ENCODE measurements at places on chromosomes 11 and 22.

DNA sequence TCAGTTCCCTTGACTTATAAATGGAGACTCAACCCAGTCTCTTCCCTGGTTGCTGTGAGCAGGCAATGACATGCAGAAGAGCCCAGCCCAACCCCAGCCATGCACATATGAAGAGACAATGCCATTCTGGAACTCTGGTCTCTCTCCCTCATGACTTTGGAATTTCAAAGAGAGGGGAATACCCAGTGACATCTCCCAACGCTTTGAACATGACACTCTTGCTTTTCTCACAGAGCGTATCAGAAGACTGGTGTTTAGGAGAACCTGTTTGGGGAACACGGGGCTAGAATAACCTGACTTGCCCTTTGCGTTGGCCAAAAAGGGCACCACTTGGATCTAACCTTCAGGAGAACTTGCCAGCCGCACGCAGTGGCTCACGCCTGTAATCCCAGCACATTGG lies 12.9 kb downstream of the RANGAP1 start:
- DNase-seq, result no peak
- peaks cover 49% of the 10 kb centered on the region for H3K4me1 ChIP-seq
- H3K27ac ChIP-seq, result peak overlapping the region; percentile 55
- peaks cover 29% of the 10 kb centered on the region for H3K36me3 ChIP-seq
- H3K4me3 ChIP-seq, result no peak overlapping the region

- H3K27me3 ChIP-seq, result peaks cover 75% of the 10 kb centered on the region
- peaks cover 17% of the 10 kb centered on the region for H3K4me1 ChIP-seq
- no peak for DNase-seq
- H3K27ac ChIP-seq, result no peak overlapping the region
- no peaks in the 10 kb centered on the region for H3K36me3 ChIP-seq
Measured at GRCh38 chr22:45072322-45072903, 62.6 kb upstream of the PHF21B start.

GRCh38 chr11:73147771-73148681 lies 5.9 kb upstream of the FCHSD2 start:
- peak overlapping the region; percentile 58 for H3K27ac ChIP-seq
- DNase-seq, result no peak
- no peaks in the 10 kb centered on the region for H3K27me3 ChIP-seq
- H3K4me3 ChIP-seq, result no peak overlapping the region

GRCh38 chr11:34238966-34239365 lies 118.8 kb downstream of the ABTB2 start:
- no peaks in the 10 kb centered on the region for H3K27me3 ChIP-seq
- no peaks in the 10 kb centered on the region for H3K36me3 ChIP-seq
- no peak overlapping the region for H3K27ac ChIP-seq
- H3K4me3 ChIP-seq, result no peak overlapping the region
- DNase-seq, result no peak
- peaks cover 1% of the 10 kb centered on the region for H3K4me1 ChIP-seq

GRCh38 chr11:355581-356458 lies 13.5 kb upstream of the B4GALNT4 start:
- no peaks in the 10 kb centered on the region for H3K27me3 ChIP-seq
- H3K4me1 ChIP-seq, result peaks cover 36% of the 10 kb centered on the region
- peak overlapping the region; percentile 41 for H3K4me3 ChIP-seq
- H3K36me3 ChIP-seq, result no peaks in the 10 kb centered on the region
- DNase-seq, result peak; percentile 65
- peak overlapping the region; percentile 93 for H3K27ac ChIP-seq

- no peaks in the 10 kb centered on the region for H3K27me3 ChIP-seq
- H3K36me3 ChIP-seq, result peaks cover 26% of the 10 kb centered on the region
- H3K27ac ChIP-seq, result peak overlapping the region; percentile 62
Measured at GRCh38 chr22:41574847-41575381, 14.1 kb downstream of the CSDC2 start.

DNA sequence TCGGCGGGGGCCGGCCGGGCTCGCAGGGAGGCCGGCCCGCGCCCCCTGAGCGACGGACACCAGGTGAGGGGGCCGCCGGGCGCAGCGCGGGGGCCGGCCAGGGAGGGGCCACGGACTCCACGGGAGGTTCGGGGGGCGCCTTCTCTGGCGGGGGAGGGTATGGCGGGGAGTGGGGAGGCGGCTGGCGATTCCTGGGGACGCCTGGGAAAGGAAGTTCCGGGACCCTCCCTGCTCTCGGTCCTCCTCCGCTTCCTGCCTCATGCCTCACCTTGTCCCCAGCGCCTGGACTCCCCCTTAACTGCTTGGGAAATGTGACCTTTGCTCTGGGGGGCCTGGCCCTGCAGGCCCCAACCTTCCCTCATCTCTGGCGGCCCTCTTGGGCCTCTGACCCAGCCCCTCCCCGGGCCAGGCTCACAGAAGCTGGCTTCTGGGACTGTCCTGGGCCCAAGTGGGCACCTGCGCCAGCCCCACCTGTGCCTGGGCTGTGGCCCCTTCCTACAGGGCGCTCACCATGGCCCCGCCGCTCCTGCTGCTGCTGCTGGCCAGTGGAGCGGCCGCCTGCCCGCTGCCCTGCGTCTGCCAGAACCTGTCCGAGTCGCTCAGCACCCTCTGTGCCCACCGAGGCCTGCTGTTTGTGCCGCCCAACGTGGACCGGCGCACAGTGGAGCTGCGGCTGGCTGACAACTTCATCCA lies 516 bp downstream of the LRFN4 start:
- no peak for DNase-seq
- H3K4me3 ChIP-seq, result peak overlapping the region; percentile 54
- H3K27ac ChIP-seq, result peak overlapping the region; percentile 87
- no peaks in the 10 kb centered on the region for H3K36me3 ChIP-seq
- H3K27me3 ChIP-seq, result no peaks in the 10 kb centered on the region

DNA sequence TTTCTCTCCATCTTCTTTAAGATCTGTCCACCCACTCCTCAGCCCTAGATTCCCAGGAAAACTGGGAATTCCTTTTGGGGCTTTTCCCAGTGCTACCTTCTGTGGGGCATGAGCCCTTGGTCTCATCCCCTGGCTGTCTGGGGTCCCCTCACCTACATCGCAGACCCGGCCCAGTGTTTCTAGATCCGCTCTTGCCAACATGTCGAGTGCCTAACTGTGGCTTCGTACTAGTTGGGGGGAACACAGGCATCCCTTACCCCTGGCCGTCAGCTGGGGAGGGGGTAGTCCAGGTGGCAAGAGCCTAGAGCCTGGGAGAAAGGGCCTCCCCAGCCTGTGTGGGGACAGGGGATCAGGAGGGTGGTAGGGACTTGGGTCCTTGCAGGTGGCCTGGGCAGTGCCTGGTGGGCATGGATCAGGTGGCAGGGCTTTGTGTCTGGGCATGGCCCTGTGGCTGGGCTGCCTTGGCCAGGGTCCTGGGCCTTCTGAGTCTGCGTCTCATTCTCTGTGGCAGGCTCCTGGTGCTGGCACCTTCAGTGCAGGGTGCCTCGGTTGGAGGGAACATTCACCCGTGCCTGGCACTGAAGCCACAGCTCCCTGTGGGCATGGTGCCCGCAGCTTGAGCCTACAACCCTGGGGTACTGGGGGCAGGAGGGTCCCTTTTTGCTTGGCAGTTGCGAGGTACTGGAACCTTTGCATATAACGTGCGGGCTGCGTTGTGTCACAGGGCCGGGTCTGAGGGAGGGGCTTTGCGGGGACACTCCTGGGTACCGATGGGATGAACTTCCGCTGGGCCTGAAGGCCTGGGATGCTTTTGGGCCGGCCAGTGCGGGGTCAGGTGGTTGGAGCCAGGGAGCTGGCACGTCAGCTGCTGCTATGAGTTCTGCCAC lies 4.1 kb downstream of the KCNQ1 start:
- DNase-seq, result no peak
- H3K27me3 ChIP-seq, result no peaks in the 10 kb centered on the region
- no peak overlapping the region for H3K4me3 ChIP-seq
- H3K36me3 ChIP-seq, result no peaks in the 10 kb centered on the region

GRCh38 chr22:39966470-39966869 lies 6.3 kb downstream of the TMA7B start:
- no peak overlapping the region for H3K27ac ChIP-seq
- no peaks in the 10 kb centered on the region for H3K27me3 ChIP-seq
- no peaks in the 10 kb centered on the region for H3K36me3 ChIP-seq
- no peaks in the 10 kb centered on the region for H3K4me1 ChIP-seq
- DNase-seq, result no peak

DNA sequence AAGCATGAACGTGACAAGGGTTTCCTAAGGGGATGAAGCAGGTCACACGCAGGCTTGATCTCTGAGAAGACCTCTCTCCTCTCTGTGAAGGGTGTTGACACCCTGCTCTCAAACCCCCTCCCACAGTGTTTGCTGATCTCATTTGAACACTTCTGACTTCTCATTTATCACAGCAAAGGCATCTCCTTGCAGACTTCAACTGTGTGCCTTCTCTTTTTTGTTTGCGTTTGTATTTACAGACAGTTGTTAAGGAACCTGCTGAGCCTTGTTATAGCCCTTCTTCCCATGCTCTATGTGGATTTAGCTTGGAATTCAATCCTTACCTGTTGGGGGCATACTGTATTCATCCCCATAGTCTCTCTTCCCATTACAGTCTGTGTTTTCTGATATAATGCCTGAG lies 206.5 kb downstream of the NELL1 start:
- H3K36me3 ChIP-seq, result no peaks in the 10 kb centered on the region
- no peak for DNase-seq
- H3K27me3 ChIP-seq, result no peaks in the 10 kb centered on the region
- H3K27ac ChIP-seq, result no peak overlapping the region
- no peak overlapping the region for H3K4me3 ChIP-seq

GRCh38 chr22:42780070-42780540 lies 59.4 kb upstream of the A4GALT start:
- no peak for DNase-seq
- H3K4me1 ChIP-seq, result no peaks in the 10 kb centered on the region
- H3K27ac ChIP-seq, result no peak overlapping the region

DNA sequence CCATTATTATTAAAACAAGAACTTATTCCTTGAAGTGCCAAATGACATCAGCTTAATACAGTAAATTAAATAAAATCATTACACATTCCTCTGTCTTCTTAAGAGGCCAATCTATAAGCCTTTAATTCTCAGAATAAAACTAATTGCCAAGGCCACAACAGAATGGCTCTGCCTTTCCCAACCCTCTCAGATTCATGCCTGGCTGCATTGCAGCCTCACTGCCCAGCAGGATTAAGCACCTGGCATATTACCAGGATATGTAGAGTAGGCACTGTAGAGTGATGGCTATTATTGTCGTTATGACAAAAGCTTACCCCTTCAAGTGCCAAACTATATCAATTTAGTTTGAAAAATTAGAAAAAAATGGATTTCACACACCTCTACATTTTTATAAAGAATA lies 9.4 kb upstream of the CALCA start:
- H3K4me3 ChIP-seq, result no peak overlapping the region
- H3K36me3 ChIP-seq, result no peaks in the 10 kb centered on the region
- no peaks in the 10 kb centered on the region for H3K4me1 ChIP-seq
- H3K27me3 ChIP-seq, result peaks cover 1% of the 10 kb centered on the region
- no peak for DNase-seq

DNA sequence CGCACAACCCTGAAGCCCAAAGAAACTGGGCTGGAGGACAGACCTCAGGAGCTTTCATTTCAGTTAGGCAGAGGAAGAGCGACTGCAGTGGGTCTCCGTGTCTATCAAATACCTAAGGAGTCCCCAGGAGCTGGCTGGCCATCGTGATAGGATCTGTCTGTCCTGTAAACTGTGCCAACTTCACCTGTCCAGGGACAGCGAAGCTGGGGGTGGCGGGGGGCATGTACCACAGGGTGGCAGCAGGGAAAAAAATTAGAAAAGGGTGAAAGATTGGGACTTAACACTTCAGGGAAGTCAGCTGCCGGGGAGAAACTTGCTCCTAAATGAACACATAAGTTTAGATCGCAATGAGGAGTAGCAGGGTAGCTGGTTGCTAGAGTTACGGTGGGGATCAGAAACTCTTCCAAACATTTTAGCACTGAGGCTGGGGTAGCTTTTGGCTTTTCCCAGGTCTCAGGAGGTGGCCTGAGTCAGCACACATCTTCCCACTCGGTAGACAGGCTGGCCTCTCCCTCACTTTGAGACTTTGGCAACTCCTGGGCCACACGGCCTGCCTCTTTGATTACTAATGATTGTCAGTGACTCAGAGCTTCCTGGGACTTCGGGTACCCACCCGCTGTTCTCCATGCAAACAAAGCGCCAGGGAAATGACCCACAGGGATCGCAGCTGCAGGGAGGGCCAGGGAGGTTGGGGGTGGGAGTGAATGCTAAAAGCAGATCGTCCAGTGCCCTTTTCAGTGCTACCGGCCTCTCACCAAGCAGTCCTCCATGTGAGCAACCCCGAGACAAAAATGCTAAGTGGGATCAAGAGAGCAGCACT lies 2.9 kb upstream of the MTFP1 start:
- DNase-seq, result no peak
- H3K27ac ChIP-seq, result peak overlapping the region; percentile 97
- H3K4me3 ChIP-seq, result peak overlapping the region; percentile 83
- H3K27me3 ChIP-seq, result no peaks in the 10 kb centered on the region
- peaks cover 31% of the 10 kb centered on the region for H3K36me3 ChIP-seq
- peaks cover 54% of the 10 kb centered on the region for H3K4me1 ChIP-seq

DNA sequence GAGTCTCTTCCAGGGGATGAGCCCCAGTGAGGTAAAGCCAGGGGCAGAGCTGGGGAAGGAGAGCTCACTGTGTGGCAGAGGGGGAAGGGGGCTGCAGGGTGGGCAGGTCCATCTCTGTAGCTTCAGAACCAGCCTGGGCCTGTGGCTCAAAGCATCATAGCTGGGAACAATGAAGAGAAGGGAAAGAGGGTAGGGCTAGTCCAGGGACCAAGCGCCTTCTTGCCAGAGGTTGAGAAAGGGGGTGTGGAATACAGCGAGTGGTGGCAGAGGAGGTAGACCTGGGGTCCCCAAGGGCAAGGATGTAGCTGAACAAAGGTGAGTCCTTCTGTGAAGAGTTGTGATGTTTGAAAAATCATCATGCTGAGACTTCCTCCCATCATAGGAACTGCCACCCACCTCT lies 1.2 kb upstream of the PLA2G3 start:
- H3K4me3 ChIP-seq, result no peak overlapping the region
- H3K27ac ChIP-seq, result peak overlapping the region; percentile 73
- H3K36me3 ChIP-seq, result no peaks in the 10 kb centered on the region
- DNase-seq, result no peak

- H3K4me3 ChIP-seq, result no peak overlapping the region
- H3K27ac ChIP-seq, result no peak overlapping the region
- H3K36me3 ChIP-seq, result no peaks in the 10 kb centered on the region
Measured at GRCh38 chr11:92383430-92383829, 158.8 kb downstream of the FAT3 start.
